ENCODE measurements at places on chromosomes 11 and 22.

GRCh38 chr11:23473782-23474181, 613.5 kb upstream of the CCDC179 start:
- DNase-seq = no peak

DNA sequence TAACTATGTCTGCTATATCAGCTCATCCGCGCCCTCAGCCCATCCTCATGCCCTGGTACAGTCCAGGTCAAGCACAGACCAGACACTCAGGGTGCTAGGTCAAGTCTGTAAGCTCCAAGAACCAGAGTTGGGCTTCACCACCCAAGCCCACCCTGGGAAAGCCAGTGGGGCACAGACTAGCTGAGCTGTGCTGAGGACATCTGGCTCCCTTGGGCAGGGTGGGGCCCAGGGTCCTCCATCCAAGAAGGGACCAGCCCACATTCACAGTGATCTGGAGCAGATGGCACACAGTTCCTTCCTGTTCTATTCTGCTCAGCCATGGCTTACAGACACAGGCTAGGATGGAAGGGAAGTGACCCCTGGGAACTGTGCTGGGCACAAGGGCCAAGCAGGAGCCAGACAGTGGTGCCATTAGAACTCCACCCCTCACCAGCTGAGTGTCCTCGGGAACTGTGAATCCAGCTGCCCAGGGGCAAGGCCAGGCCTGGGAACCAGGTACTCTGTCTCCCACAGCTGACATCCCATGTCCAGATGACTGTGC, 9.1 kb downstream of the P2RY6 start:
- DNase-seq = no peak

- no peak for DNase-seq
Measured at GRCh38 chr11:75797792-75798191, 17.2 kb upstream of the UVRAG start.

DNA sequence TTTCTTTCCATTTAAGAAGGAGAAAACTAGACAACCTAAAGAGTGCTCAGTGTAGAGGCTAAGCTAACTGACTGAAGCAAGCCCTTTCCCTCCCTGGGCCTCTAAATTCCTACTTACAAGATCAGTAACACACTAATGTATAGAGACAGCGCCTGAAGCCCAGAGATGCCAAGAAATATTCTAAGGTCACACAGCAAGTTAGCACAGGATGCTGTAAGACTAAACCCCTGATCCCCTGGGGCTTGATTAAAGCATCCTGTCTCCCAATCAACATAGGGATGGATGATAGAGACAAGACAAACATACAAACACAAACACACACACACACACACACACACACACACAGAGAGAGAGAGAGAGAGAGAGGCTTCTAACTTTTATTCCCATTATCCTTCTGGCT, 5.6 kb downstream of the LARGE1 start:
- no peak for DNase-seq

DNA sequence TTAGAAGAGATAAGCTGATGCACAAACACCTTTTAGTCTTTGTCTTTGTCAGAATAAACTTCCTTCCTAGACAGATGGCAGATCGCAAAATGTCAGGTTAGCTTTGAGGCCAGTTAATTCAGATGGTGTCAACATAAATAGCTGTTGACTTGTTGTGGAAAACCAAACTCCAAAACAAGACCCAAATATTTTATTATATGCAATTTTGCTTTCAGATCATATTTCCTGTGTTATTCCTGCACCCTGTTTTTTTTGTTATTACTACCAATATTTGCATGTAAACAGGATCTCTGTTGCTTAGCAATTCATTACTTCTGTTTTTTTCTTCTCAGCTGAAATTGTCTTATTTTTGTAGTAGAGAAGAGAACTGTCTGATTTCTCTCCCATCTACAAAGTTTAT, 316.0 kb downstream of the ETS1 start:
- no peak for DNase-seq

GRCh38 chr11:1368216-1368615, 21.5 kb upstream of the BRSK2 start:
- no peak for DNase-seq

DNA sequence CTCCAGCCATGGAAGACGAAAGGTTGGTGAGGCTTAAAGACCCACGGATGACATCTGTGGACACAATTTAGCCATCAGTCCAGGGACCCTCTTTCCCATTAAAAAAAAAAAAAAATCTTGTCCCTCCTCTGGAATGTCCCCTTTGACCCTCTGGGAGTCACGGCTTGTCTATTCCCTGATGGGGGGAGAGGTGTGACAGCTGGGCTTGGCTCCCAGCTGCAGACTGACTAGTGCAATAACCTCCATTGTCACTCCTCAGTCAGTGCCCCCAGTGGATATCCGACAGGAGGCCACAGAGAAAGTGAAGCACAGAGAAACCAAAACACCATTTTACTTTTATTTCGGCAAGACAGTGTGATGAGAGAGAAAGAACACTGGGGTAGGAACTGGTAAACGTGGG, 2.7 kb upstream of the VSIG2 start:
- DNase-seq = no peak

DNA sequence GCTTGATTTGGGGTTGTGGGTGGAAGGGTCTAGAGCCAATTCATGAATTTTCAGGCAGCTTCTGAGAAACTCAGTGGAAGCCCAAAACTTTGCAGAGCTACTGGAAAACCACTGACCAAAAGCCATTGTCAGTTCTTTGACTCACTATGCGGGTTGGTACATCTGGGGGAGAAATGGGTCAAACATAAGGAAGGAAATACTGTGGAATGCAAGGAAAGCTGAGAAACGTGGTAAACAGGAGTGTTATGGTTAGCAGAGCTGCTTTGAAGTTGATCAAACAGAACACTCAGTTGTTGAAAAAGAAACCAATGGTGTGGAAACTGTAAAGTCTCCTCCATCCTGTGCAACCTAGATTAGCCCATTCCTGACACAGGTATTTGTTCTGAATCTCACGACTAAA, 6.3 kb upstream of the ABTB2 start:
- no peak for DNase-seq

DNA sequence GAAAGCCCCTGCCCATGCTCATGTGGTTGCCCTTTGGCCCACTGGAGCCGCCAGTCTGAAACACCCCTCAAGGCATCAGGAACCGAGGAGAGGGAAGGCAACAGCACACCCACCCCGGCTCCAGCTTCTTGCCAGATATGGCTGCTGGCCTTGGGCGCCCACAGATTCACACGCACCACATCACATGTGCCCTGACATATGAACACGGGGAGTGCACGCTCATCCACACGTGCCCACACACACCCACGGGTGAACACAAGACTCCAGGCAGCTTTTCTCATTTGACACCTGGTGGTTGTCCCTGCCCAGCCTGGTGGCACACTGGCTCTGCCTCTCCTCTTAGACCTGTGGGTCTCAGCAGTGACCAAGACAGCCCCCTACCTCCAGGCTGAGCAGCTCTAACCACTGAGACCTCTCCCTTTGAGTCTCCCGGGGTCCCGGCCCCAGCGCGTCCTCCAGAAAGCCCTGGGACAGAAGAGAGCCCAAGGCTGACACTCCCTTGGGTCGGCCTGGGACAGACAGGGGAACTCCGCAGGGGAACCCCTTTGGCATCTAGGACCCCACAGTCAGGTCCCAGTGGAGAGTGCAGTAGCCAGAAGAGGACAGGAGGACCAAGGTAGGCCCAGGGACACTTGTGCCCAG, 2.7 kb upstream of the MAPK12 start:
- DNase-seq = no peak

DNA sequence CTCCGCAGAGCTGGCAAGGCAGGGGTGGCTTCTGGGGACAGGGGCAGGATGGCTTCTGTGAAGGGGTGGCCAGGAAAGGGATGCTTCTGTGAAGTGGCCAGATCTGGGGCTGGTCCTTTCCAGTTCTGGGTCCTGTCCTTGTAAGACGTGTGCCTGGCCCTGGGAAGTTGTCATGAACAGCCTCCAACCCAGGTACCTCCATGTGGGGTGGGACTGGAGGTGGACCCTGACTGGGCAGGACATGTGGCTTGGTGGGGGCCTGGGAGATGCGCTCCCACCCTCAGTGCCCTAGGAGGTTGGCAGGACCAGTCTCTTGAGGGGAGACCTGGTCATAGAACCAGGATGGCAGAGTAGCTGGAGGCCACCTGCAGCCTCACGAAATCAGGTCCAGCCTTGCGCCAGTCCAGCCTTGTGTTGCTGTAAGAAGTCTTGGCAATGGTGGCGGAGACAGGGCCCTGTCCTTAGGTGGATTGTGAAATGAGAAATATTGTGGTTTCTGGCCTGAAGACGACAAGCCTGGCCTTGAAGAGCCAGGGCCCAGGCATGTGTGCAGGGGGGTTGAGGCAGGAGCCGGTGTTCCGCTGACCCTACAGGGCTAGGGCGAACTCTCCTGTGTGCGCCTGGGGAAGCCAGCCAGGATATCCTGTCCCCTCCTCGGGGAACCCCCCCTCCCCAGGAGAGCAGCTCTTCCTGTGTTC, 2.6 kb downstream of the KCNQ1 start:
- no peak for DNase-seq

DNA sequence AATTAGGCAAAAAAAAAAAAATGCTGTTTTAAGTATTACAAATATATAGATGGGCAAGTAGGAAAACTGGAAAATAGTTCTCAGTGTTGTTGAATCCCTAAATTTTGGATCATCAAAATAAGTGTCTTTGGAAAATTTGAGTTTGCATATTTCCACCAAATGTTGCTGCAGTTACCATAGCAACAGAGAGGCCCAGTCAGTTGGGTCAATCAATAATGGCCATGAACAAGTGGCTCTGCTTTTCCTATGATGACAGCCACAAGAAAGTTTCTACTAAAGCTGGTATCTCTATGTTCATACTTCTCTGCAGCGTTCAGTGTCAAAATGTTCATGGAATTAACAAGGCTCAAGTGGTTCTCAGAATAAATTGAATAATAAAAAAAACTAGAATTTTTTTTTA, 79.1 kb downstream of the SERGEF start:
- no peak for DNase-seq

DNA sequence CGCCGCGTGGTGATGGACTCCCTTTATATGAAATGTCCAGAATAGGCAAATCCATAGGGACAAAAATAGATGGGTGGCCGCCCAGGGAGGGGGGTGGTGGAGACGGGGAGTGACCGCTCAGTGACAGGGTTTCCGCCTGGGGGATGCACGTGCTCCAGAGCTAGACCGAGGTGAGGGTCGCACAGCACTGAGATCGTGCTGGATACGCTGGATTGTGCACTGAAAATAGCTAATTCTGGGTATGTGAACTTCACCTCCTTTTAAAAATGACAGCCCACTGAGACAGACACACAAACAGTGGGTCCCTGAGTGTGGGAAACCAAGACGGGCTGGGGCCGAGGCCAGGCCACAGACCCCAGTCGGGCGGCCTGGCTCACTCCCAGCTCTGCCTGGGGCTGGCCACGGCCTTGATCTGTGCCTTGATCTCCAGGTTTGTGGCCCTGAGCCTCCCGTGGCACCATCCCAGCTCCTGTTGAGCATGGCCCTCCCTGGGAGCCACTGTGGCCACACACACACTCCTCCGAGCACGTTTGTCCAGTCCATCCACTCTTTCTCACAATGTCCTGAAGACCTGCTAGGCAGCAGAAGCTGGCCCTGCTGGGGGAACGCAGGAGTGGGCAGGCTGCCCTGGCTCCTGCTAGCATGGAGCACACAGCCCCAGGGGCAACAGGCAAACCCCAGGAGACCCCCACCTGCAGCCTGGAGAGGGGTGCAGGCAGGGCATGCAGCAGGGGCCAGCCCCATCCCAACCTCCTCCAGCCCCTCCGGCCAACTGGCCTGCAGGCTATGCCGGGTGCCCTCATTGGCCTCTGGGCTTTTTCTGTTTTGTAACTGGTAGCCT, 41.0 kb upstream of the TH start:
- no peak for DNase-seq

DNA sequence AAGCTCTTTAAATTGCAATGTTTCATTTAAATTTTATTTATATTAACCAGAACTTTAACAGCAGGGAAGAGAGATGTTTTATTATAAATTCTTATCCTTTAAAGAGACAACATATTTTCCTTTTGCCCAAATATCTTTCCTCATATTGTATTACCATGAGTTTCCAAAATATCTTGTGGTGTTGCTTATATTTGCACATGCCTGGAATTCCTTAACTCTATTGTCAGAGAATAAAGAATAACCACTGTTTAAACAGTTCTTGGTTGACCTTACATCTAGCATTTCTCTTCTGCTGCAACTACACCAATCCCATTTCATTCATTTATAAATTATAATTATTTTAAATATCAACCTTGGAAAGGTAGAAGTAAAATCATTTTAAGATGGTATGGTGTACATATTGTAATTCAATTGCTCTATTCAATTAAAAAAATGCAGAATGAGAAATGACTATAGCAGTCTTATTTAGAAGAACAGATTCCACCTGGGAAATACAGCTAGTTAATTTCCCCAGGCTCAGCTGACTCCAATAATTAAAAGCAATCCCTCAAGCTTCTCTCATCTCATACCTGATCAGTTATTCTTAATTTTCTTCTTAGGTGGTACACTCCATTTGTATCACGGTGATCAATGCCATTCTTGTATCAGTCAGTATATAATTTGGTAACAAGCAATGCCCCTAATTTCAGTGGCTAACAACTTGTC, 923.3 kb downstream of the KCNA4 start:
- no peak for DNase-seq

GRCh38 chr11:86760577-86760976, 39.8 kb upstream of the PRSS23 start:
- DNase-seq = no peak

DNA sequence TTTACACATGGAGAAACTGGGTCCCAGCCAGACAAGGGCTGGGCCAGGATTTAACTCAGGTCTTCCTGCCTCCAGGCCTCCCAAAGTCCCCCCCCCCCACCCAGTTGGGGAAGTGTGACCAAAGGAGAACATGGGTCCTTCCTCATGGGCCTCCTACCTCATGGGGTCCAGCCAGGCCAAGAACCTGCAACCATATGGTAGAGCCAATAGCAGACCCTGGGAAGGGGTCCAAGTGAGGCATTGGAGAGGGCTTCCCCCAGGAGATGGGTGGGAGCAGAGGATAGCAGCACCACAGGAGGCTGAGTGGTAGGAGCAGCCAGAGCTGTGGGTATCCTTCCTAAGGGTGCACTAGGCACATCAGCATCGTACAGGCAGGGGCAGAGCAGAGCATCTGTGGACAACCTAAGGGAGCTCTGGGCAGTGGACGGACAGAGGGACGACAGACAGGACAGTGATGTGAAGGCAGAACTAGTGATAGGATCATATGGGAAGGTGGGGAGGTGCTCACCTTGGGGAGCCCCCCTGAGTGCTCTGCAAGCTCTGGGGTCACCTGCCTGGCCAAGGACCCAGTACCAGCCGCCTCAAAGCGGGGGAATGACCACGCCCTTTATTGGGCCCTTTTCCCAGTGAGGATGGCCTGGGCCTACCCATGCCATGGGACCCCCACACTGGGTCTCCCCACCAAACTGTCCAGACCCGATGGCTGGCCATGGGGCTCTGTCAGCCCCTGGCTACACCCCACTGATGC, 4.5 kb downstream of the ARVCF start:
- DNase-seq = no peak

DNA sequence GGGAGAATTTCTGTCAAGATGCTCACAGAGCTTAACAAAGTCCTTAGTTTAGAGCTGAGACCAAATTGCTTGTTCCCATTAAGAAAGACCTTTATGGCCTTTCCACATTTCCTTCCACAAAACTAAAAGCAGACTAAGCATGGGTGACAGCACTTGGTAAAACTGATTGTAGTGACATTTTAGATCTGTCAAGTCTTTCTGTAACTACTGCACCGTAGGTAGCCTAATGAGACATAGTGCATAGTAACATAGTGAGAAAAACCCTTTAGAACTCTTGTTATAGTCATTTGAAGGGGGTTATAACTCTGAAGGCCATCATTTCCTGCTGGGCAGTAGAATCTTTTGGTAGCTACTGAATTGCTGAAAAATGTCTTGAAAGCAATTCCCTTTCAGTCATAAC, 990.9 kb upstream of the CNTN5 start:
- DNase-seq = no peak

GRCh38 chr11:34790620-34791019, 125.6 kb downstream of the APIP start:
- no peak for DNase-seq
